CD4-positive, alpha-beta T cell treated with Interleukin-21 for 1 hour (primary cell): ENCODE measurements at places on chromosomes 16 and 17.

DNA sequence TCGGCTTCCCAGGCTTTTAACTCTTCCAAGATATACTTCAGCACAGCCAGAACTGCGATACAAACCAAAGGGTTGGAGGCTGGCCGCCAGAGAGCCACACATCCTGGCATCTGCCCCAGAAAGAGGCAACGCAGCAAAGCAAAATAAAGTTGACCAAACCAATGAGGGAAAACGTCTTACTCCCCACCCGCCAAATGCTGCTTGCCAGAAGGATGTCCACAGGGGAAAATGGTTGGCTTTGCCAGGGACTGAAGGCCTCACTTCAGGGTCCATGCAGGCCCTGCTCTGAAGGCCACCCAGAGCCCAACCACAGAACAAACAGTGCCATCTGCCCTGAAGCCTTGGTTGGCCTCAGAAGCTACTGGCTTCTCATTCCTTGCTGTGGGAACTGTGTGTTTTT, 15.0 kb downstream of the CACNG1 start:
- no peak for DNase-seq

DNA sequence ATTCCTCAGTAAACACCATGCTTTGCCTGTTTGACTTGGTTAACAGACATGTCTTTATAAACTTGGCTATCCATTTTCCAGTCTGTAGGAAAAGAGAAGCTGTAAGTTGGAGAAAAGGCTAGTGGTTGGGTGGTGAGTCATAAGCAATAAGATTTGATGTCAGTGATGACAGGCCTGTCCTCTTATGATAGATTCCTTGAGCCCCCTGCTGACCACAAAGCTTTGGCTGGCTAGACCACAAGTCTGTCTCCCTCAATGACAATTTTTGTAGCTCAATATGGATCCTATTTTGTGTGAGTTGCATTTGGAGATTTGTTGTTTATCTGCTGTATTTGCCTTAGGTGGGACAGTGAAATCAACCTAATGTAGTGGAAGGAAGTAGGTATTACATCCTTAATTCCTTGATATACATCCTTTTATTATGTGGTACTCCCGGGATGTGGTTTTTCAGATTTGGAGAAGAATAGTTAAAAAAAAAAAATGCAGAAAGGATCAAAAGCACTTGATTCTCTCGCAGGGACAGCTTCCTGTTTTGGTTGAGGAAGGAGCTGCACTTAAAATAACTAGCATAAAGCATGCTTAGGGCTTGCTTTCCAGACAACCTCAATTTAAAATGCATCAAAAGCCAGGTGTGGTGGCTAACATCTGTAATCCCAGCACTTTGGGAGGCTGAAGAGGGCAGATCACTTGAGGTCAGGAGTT, 67.4 kb downstream of the SIAH1 start:
- DNase-seq, result no peak

GRCh38 chr16:64339052-64339770, 782.7 kb downstream of the CDH11 start:
- DNase-seq, result no peak

DNA sequence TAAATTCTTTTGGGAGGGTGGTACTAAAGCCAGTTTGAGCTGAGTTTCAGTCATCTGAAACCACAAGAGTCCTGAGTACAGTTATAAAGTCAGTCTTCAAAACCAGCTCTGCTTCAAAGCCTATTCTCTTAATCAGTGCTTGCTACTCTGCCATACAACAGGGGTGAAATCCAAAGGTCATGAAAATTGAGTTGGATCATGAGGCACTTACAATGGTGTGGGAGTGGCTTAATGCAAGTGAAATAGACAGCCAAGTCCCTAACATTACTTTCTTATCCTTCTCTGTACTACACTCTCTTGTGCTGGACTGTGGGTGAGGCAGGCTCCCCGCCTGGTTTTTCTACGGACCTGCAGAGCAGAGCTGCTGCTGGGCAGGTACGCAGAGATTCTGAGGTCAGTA, 12.4 kb downstream of the CBLN1 start:
- no peak for DNase-seq

DNA sequence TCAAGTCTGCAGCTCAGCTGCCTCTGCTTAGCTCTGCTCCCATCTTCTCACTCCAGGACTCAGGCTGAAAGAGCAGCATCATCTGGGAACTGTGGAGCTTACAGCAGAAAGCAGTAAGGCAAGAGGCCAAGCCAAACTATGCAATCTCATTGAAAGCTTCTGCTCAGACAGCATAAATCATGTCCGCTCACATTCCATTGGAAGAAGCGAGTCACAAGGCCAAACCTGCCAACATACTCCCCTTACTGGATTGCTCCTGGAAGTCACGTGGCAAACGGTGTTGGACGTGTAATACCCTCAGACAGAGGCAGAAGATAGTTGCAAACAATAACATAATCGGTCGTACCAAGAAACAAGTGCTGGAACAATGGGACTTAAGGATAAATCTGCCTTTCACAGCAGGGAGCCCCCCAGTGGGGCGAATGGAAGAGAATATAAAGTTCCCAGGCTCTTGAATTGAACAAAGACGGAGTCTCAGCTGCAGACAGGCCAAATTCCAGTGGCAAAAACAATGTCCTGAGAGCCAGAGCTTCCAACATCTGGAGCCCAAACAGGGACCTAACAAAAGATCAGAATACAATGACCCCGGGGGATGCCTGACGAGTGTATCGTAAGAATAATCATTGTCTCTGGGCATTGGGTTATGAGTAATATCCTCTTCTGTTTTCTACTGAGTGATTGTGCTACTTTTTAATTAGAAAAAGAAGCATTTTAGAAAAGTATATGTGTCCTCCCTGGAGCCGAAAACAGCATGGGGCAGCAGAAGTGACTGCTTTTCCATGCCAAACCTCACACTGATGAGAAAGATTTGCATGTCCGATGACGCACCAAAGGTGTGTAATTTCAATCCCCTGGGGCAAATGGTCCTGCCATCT, 68.4 kb downstream of the CMC2 start:
- DNase-seq, result no peak

GRCh38 chr17:45240905-45241327, 19.2 kb downstream of the FMNL1 start:
- DNase-seq, result no peak

DNA sequence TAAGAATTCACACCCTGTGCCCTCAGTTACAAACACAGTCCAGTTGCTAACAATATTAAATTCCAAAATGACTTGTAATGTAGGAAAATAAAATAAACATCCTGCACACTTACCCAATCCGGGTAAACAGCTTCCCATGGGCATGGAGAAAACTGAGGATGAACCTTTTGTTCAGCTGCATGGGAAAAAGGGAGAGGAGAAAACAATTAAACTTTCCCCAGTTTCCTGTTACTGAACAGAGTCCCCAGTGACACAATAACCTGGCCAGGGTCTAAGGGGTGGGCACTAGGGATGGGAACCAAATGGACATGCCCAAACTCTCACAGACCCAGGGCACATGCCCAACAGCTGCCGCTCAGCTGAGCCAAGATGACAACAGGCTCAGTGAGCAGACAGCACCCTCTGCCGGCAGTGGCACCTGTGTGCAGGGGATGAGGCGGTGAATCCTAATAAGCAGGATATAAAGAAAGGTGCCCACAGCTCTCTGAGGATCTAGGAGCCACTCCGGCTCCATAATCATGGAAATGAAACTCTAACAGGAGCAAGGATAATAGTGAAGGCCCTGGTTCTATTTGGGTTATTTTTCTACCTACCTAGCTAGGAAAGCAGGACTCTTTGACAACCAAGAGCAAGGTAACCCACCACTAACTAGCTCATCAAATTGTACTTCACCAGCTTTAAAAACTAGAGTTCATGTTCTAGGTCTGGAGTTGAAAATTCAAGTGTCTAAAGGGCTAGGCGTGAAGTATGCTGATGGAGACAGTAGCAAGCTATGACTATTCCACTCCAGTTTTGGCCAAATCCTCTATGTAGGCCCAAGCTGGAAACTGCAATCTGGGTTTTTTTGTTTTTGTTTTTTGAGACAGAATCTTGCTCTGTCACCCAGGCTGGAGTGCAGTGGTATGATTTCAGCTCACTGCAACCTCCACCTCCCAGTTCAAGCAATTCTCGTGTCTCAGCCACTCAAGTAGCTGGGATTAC, 58.8 kb downstream of the SMG6 start:
- DNase-seq, result peak; percentile 84

DNA sequence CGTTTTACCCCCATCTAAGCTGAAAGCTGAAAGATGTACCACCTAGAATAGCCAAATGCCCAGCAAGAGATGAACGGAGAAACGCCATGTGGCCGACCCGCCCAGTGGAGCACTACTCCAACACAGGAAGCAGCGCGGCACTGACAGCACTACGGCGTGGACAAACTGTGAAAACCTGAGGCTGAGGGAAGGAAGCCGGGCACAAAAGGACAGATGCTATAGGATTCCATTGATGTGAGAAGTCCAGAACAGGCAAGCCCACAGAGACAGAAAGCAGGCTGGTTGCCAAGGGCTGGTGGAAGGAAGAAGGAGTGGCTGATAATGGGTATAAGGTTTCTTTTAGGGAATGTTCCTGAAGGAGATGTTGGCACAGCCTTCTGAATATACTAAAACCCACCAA, 29.4 kb upstream of the SLC38A8 start:
- no peak for DNase-seq

DNA sequence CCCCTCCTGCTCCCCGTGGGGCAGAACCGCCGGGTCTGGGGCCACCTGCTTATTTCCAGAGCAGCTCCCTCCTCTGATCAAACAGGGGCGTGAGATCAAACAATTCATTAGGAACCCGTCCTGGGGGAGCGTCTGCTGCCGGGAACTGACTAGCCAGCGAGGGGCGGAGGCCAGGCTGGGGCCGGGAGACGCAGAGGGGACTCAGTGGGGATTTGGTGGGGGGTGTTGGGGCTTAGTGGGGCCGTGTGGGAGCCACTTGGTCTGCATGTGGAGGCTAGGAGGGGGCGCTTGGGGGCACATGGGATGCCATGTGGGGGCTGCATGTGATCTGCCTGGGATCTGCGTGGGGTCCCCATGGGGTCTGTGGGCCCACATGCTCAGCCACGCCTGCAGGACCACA, 20.5 kb upstream of the CACNA1H start:
- DNase-seq, result no peak

DNA sequence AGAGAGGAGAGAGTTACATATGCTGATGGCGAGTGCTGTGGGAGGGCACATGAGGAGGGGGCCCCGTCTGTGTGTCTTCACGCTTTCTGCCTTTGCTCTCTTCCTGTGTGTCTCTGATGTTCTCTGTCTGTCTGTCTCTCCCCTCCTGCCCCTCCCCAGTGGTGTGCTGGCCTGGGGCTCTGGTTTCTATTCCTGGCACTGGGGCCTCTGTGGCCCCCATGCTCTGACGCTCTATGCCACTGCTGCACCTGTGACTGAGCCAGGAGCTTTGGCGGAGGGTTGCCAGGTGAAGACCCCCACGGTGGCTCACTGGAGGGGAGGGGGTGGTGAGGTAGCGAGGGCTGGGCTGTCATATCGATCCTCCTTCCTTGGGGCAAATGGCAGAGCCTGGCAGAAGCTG, 24.6 kb upstream of the BRD7 start:
- DNase-seq, result no peak

GRCh38 chr17:8059131-8059530, 20.3 kb downstream of the ALOX15B start:
- DNase-seq, result no peak

GRCh38 chr16:77782694-77783093, 5.7 kb upstream of the VAT1L start:
- no peak for DNase-seq

- DNase-seq, result peak; percentile 15
Observed at GRCh38 chr17:41800601-41801373, 11.0 kb downstream of the P3H4 start.

- no peak for DNase-seq
Observed at GRCh38 chr17:77414811-77415400, 274.1 kb downstream of the SEC14L1 start.

GRCh38 chr17:34850964-34851363, 110.3 kb downstream of the CCT6B start:
- no peak for DNase-seq
